Keratinocyte (primary cell): ENCODE measurements at places on chromosomes 5 and 9. TPM values are rescaled to one million over a fixed set of nuclear protein-coding genes. Genes with fewer than 3 reads are reported as not detected.
A peak's percentile ranks its signal among the peaks of the same experiment; 100 is the strongest.

SMIM33 gene
- polyA plus RNA-seq, result not detected in 3 replicates

GRCh38 chr5:119302449-119302848 lies 53.4 kb upstream of the TNFAIP8 start:
- H3K4me3 ChIP-seq, result no peak overlapping the region
- H3K27ac ChIP-seq, result no peak overlapping the region
- peaks cover 39% of the 10 kb centered on the region for H3K4me1 ChIP-seq
- no peak for DNase-seq
- no peaks in the 10 kb centered on the region for H3K27me3 ChIP-seq

DNA sequence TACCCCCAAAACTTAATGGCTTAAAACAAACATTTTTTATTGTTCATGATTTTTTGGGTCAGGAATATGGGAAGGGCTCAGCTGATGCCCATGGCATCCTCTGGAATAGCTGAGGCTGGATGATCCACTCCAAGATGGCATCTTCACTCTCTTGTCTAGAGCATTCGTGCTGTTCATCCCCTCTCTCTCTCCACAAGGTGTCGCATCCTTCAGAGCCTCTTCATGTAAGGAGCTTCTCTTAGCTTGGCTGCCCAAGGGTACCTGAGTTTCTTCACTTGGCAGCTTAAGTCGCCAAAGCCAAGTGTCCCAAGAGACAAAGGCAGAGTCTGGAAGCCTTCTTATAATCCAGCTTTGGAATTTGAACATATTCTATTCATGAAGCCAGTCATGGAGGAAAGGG lies 294.7 kb downstream of the CHSY3 start:
- H3K27me3 ChIP-seq, result no peaks in the 10 kb centered on the region
- H3K4me1 ChIP-seq, result no peaks in the 10 kb centered on the region
- no peaks in the 10 kb centered on the region for H3K36me3 ChIP-seq
- DNase-seq, result no peak
- H3K27ac ChIP-seq, result no peak overlapping the region

DNA sequence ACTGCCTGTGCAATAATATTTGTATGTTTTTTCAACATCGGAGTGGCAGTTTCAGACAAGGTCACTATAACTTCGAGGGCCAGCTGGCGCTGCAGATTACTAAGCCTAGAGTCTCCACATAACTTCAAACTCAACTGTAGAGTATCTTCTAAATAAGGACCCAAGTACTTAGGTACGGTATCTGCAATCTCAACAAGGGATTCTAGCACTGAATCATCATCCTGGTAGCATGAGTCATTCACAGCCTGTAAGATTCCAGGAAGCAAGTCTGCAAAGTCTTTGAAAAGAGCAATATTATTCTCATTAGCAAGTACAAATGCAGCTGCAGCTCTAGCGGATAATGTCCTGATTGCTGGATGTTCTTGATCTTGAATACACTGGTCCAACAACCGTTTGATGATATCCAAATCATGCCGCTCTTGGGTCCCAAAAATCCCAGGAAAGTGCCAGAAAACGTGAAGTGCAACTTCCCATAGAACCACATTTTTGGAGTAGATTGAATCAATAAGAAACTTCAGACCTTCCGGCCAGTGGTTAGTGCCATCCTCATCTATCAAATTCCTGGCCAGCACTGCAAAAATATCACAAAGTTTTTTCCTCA lies 654 bp downstream of the RANBP6 start:
- H3K4me3 ChIP-seq, result peak overlapping the region; percentile 94
- peak overlapping the region; percentile 91 for H3K27ac ChIP-seq
- H3K4me1 ChIP-seq, result peaks cover 8% of the 10 kb centered on the region
- no peaks in the 10 kb centered on the region for H3K36me3 ChIP-seq
- no peaks in the 10 kb centered on the region for H3K27me3 ChIP-seq
- peak; percentile 49 for DNase-seq

DNA sequence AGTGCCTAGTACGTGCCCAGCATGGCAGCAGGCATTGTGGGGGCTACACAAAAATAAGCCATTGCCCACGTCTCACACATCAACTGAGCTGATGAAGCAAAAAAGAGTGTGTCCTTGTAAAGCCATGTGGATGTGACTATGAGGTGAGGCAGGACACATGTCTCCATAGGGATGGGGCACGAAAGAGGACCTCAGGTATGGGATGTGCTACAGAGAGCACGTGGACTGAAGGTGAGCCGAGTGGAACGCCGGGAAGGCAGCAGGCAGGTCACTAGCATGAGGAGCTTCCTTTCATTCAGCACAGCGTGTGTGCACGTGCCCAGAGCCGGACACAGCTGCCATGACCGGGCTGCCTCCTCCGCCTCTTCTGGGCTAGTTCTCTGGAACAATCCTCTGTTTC lies 429.8 kb downstream of the SPOCK1 start:
- no peak overlapping the region for H3K27ac ChIP-seq
- H3K4me3 ChIP-seq, result no peak overlapping the region
- H3K36me3 ChIP-seq, result no peaks in the 10 kb centered on the region
- H3K27me3 ChIP-seq, result no peaks in the 10 kb centered on the region
- no peak for DNase-seq

- no peak overlapping the region for H3K4me3 ChIP-seq
- H3K27me3 ChIP-seq, result no peaks in the 10 kb centered on the region
- H3K36me3 ChIP-seq, result no peaks in the 10 kb centered on the region
- no peak overlapping the region for H3K27ac ChIP-seq
These were observed 87.9 kb downstream of the NUDT12 start for GRCh38 chr5:103474677-103475076.

DNA sequence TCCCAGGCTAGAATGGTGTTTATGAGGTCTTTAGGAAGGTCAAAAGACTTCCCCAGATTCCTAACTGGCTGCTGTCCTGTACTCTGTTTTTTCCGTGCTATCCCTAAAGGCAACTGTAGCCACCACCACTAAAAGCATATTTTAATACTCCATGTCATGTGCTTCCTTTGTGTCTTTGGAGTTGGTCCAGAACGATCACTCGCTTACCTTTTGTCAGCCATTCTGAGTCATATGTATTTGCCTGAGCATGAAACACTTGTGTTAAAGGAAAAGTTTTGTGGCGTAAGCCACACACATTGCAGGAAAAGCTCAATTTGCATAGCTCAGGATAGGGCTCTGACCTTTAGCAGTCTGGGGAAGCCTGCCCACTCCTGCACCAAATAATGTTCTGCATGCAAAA lies 299.6 kb downstream of the NTRK2 start:
- H3K27ac ChIP-seq, result peak overlapping the region; percentile 35
- H3K4me1 ChIP-seq, result peaks cover 44% of the 10 kb centered on the region
- DNase-seq, result peak; percentile 50
- no peaks in the 10 kb centered on the region for H3K36me3 ChIP-seq
- no peak overlapping the region for H3K4me3 ChIP-seq

- H3K36me3 ChIP-seq, result no peaks in the 10 kb centered on the region
- no peak overlapping the region for H3K27ac ChIP-seq
- no peaks in the 10 kb centered on the region for H3K4me1 ChIP-seq
- no peak overlapping the region for H3K4me3 ChIP-seq
- no peaks in the 10 kb centered on the region for H3K27me3 ChIP-seq
These were observed 159.1 kb upstream of the IRX2 start for GRCh38 chr5:2910401-2911175.

- H3K4me1 ChIP-seq, result no peaks in the 10 kb centered on the region
- H3K27ac ChIP-seq, result no peak overlapping the region
- no peaks in the 10 kb centered on the region for H3K27me3 ChIP-seq
- H3K36me3 ChIP-seq, result peaks cover 3% of the 10 kb centered on the region
These were observed 8.1 kb downstream of the SEC24A start for GRCh38 chr5:134656690-134657089.
